ENCODE measurements at places on chromosomes 16 and 17. TPM values are rescaled to one million over a fixed set of nuclear protein-coding genes. Genes with fewer than 3 reads are reported as not detected.

- H3K27me3 ChIP-seq, result no peaks in the 10 kb centered on the region
- DNase-seq, result no peak
- peaks cover 8% of the 10 kb centered on the region for H3K4me1 ChIP-seq
- H3K36me3 ChIP-seq, result peaks cover 41% of the 10 kb centered on the region
- H3K4me3 ChIP-seq, result no peak overlapping the region
- no peak overlapping the region for H3K27ac ChIP-seq
Observed at GRCh38 chr17:2500446-2500845, 11.2 kb downstream of the METTL16 start.

RGS11 gene
- 2.6 TPM for total RNA-seq

GRCh38 chr17:48578616-48579470, 693 bp upstream of the HOXB4 start:
- DNase-seq, result no peak
- no peaks in the 10 kb centered on the region for H3K36me3 ChIP-seq
- H3K27me3 ChIP-seq, result peaks cover 90% of the 10 kb centered on the region
- peaks cover 11% of the 10 kb centered on the region for H3K4me1 ChIP-seq
- H3K27ac ChIP-seq, result peak overlapping the region; percentile 79

CACNG4 gene
- total RNA-seq, result not detected
